ENCODE measurements at places on chromosomes 4 and X.

DNA sequence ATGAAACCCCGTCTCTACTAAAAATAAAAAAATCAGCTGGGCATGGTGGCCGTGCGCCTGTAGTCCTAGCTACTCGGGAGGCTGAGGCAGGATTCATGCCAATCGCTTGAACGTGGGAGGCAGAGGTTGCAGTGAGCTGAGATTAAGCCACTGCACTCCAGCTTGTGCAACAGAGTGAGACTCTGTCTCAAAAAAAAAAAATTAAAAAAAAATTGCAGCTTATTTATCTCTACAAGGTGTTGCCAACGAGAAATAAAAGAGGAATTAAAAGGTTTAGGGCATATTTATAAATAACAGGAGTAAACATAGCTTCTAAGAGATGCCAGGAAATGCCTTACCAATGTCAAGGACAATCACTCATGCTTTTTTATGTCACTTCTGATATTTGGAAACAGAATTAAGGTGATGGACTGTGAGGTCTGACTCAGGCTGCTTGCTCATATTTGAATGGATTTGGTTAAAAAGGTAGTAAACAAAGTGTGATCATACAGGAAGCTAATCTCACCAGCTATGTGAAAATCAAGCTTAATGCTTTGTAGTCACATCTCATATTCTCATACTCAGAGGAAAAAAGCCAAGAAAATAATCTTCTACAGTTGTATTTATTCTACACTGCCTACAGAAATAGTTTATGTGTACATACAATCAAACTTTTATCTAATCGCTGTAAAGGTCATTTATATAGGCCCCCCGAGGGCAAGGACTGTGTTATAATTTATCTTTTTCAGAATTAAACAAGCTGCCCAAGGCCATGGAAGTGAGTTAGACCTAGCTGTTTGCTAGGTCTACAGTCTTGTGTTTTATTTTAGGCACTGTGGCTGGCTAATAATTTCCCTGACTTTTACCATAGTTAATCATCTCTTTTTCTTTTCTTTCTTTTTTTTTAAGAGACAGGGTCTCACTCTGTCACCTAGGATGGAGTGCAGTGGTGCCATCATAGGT, 61.1 kb upstream of the RBMX start:
- no peak for DNase-seq

GRCh38 chr4:189420572-189420971, 520.1 kb upstream of the FRG1 start:
- DNase-seq: no peak

DNA sequence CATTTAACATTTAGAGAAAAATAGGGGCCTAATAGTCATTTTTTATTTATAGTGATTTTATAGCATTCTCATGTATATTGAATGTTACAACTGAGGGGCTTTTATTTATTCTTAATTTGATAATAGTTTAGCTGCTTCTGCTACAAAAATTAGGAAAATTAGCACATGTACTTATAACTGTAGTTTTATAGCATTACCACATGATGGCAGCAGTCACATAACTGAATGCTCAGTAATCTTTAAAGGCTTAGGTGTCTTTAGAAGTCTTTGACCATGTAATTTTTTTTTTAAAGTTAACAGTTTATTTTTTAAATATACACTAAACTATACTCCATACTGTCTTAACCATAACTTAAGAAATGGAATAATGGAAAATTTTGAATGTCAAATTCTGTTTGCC, 136.6 kb downstream of the STAG2 start:
- DNase-seq: no peak

DNA sequence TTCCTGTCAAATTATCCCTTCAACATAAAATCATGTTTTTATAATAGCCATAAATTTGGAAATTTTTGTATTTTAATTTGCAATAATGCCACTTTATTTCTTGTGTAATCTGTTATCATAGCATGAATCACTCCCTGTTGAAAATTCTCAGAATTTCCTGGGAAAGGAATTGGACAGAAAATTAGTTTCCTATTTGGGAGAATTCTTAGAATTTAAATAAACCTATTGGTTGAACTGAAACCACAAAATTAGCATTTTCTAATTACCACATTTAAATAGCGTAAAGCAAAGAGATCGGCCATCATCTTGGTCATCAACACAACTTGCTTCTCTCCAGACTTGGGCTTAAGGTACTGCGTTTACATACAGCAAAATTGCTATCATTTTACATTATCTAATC, at the start of gene CSN1S1:
TSS of gene CSN1S1 (plus strand) at position 301 of the 400 bp plus-strand sequence. CDS start 1,488 bp downstream, outside the sequence.
- no peak for DNase-seq
